ENCODE measurements at places on chromosomes 7 and 10.

DNA sequence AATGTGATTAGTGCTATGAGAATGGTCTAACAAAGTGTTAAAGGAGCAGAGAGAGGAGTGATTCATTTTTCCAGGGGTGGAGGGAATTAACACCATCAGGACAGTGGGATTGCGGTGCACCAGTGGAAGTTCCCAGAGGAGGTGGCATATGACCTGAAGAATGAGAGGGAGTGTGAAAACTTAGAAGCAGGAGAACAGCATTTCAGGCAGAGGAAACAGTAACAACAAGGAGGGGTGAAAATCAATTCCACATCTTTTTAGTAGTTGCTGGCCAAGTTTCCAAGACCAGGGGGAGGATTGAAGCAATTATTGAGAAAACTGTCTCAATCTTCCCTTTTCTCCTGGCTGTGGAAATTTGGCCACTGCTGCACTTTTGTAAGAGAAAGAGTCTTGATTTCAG is 23.7 kb upstream of the CCDC172 start:
- DNase-seq, result no peak

- DNase-seq, result no peak
These were observed at the start of gene GIMAP4 for GRCh38 chr7:150567169-150567568. TSS of gene GIMAP4 (plus strand) at chr7:150567390. CDS start at chr7:150569902, 2,512 bp downstream.

DNA sequence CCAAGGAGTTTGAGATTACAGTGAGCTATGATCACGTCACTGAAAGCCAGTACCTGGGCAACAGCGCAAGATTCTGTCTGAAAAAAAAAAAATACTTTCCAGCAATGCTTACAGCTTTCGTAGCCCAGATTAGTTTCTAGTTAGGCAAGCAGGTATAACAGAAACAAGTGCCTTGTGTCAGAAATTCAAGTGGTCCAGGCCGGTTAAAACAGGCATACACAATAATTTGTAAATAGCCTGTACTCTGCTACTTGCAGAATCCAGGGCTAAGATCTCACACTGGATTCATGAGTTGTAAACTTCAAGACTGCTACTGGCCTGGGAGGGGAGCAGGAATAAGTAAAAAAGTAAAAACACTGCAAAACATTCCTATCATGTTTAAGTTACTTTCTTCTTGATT is 512.9 kb downstream of the IPMK start:
- no peak for DNase-seq

DNA sequence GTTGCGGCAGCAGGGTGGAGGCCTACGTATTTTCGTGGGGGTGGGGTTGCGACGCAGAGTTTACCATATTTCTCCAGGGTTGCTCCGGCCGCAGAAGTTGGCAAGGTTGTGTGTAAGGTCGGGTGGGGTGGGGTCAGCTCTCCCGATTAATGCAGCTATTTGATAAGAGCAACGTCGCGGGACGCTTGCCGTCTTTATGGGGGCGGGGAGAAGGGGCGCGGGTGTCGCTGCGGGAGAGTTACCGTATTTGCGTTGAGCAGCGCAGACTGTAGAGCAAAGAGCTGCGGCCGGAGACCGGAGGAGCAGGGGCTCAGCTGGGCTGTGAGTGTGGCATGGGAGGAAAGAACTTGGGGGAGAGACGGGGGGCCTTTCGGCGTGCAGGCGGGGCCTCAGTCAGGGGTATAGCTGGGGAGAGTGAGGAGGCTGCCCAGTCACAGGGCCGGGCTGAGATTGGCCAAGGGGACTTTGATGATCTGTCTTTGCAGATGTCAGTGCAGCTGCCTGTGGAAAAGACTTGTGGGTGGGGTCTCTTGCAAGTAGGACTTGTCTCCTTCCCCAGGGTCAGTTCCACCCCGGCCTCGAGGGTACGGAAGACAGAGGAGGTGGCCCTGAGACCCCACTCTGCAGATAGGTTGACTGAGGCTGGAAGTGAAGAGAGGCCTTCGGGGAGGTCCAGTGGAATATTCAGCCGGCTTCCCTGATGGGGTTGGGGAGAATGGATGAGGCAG is 26.6 kb downstream of the ZNF775 start:
- peak; percentile 15 for DNase-seq

GRCh38 chr10:76229341-76229740 is 797.9 kb downstream of the LRMDA start:
- no peak for DNase-seq

DNA sequence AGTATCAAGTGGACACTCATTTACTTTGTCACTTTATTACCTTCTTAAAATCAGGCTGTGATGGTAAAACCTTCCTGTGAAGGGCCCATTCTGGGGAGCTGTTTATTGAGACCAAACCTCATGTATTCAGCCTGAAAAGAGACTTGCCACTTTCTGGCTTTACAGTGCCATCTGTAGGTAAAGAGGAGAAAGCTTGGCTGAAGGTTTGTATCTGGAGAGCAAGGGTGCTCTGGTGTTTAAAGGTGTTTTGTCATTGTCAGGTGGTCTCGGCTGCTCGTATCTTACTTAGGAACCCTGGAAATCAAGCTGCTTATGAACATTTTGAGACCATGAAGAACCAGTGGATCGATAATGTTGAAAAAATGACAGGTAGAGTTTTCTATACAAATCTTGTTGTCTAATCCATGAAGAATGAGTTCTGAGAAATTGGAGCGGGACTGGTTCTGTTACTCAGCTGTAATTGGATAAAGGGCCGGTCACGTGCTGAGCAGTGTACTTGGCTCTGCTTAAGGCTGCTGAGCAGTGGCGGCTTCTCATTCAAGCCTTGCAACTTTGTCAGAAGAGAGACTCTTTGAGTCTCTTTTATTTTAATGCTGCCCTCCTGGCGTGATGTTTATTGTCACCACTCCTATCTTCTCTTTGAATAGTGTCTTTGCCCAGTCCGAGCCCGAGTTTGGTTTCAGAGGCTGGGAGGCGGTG is 46.9 kb downstream of the AP3M1 start:
- DNase-seq, result no peak

DNA sequence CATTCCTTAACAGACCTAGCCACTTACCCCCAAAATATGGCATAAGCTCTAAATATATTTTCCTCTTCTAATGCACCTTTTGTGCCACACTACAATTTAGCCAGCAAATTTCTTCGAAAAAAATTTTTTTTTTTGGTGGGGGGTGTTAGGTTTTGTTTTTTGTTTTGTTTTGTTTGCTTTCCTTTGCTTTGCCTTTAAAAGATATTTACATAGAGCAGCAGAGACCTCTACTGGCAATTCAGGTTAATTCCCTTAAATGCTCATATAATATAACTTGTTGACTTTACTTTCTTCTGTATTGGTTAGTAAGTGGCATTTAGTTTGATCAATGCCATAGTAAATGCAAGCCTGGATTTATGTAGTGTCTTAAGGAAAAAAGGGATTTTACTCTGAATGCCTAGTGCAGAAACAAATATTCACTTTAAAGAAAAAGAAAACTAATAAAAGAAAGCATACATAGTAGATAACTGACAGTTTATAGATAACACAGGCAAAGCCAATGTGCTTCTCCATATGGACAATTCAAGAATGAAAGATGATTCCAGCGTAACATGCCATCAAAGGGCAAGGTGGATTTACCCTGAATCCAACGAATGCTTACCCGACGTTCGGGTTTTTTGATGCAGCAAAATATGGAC is 1250.6 kb downstream of the GATA3 start:
- DNase-seq, result no peak

DNA sequence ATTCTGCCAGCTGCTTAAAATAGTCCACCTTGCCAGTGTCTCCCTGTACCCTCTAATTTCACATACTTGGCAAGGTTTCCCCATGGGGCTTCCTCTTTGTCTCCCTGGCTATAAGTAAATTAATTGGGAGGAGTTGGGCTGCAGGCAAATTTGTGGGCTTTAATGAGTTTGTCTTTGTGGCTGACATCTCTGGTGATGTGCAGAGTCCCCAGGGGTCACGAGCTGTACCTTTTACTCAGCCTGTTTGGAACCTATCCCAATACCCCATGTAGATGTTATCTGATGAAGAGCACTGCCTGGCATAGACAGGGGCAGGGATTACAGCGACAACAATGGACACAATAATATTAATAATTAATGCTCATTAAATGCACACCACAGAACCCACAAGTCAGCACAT is 132.5 kb downstream of the SLIT1 start:
- DNase-seq, result no peak

GRCh38 chr7:133668296-133669060 is 415.6 kb downstream of the EXOC4 start:
- DNase-seq, result no peak

DNA sequence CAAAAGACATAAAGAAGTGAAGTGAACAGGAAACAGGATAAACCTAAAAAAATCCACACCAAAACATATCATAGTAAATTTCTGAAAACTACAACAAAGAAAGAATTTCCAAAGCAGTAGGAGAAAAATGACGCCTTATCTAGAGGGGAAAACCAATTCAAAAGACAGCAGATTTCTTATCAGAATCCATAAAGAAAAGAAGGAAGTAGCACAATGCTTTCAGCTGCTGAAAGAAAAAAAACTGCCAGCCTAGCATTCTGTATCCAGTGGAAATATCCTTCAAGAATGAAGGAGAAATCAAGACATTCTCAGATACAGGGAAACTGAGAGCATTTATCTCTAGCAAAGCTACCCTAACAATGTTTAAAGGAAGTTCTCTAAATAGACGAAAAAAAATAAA is 37.8 kb downstream of the PDLIM1 start:
- DNase-seq, result no peak

GRCh38 chr10:32461203-32461602 is 15.3 kb downstream of the CCDC7 start:
- no peak for DNase-seq

- no peak for DNase-seq
These were observed 145.0 kb downstream of the RNF216 start for GRCh38 chr7:5636446-5636835.

DNA sequence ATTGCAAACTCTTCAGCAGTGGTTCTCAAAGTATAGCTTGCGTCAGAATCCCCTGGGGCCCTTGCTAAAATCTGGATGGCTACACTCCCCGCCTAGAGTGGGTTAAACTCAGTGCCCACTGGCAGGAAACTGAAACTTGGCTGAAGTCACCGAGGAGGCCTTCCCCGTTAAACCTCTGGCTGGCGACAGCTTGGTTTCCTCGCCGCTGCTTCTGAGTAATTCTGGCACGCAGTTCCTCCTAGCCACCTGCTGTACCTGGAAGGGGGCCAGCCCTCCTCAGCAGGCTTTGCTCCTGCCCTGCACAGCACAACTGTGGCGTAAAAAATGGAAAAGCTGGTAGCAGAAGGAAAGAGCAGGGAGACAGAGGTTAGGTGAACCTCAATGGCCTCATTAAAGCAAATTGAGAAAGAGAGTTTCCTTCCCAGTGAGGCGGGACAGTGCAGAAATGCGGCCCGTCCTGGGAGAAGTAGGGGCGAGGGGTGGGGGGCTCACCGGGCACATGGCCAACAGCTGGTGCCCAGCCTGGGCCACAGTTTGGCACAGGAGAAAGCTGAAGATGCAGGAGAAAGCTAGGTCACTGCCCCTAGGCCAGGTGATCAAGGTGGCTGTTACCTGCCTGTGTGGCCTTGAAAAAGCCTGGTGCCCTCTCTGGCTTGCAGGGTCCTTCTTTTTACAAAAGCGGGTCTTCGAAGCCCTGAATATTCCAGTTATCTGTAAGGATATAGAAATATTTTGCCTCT is 46.6 kb downstream of the ALOX5 start:
- peak; percentile 27 for DNase-seq

DNA sequence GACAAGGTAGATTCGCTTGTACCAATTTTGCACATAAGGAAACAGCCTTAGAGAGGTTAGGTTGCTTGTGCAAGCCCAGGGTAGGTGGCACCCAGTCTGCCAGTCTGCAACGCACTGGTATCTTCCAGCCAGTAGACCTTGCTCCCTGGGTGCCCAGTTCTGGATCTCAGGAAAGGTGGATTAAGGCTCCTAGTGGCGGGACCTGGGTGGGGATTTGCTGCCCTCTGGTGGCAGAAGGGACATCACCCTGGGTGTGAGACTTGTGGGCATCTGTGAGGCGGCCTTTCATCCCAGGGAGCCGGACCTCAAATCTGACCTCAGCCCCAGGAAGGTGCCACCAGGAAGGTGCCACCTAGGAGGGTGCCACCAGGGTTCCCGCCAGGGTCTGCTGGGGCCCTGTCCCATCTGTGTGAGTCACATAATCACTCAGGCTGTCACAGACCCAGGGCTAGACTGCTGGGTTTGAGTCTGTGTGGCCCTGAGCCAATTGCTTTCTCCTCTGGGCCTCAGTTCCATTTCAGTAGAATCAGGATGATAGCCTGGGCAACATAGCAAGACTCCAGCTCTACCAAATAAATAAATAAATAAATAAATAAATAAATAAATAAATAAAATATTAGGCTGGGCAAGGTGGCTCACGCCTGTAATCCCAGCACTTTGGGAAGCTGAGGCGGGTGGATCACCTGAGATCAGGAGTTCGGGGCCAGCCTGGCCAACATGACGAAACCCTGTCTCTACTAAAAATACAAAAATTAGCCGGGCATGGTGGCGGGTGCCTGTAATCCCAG is 5.3 kb upstream of the PRKRIP1 start:
- DNase-seq, result peak; percentile 23

DNA sequence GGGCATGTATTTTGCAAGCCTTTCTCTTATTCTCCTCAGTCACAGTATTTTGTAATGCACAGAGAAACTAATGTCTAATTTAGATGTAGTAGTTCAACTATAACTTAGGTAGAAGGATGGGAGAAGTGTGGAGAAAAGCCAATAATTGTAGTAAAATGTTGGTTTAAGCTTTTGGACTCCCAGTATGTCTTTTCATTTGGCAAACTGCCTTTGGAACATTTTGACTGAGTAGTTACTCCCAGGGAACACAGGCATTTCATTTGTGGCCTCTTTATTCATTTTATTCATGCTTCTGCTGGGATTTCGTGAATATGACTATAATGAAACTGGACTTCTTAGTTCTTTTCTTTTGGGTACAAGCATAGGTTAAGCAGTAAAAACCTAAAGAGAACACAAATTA is 79.0 kb downstream of the EXOC4 start:
- DNase-seq, result no peak

DNA sequence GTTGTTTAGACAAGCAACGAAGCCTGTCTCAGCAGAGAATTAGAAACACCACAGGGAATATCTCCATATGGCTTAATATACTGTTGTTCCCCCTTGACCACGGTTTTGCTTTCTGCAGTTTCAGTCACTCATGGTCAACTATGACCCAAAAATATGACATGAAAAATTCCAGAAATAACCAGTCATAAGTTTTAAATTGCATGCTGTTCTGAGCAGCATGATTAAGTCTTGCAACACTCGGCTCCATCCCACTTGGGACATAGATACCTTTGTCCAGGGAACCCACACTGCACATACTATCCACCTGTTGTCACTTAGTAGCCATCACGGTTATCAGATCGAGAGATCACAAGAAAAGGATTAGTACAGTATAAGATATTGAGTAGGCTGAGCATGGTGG is 60.7 kb upstream of the FOXK1 start:
- DNase-seq, result no peak

- no peak for DNase-seq
These were observed 22.6 kb downstream of the CUTC start for GRCh38 chr10:99754670-99755069.

GRCh38 chr7:115763347-115763746 is 267.2 kb downstream of the TFEC start:
- DNase-seq, result no peak

GRCh38 chr10:20677340-20677739 is 219.8 kb downstream of the NEBL start:
- DNase-seq, result no peak

GRCh38 chr10:17387861-17388503 is 66.4 kb downstream of the ST8SIA6 start:
- DNase-seq, result no peak
